Inflammatory macrophage (primary cell): ENCODE measurements at places on chromosomes 3 and 15.
A peak's percentile ranks its signal among the peaks of the same experiment; 100 is the strongest.

DNA sequence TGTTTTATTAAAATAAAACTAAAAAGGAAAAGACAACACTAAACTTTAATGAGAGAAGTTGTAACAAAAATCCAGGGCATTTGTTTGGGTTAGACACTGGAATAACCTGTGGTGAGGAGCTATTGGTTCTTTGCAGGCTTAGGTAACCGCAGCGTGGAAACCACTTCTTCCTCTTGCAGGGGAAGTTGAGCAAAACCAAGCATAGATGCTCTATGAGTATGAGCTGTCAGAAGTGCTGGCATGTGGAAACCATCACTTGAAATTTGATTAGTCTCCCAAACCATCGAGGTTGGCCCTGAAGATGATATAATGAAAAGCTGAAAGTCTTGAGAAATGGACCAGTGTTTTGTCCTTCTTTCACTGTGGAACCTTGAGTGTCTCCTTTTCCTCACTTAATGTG, 127.1 kb upstream of the RBMS3 start:
- no peak for DNase-seq

DNA sequence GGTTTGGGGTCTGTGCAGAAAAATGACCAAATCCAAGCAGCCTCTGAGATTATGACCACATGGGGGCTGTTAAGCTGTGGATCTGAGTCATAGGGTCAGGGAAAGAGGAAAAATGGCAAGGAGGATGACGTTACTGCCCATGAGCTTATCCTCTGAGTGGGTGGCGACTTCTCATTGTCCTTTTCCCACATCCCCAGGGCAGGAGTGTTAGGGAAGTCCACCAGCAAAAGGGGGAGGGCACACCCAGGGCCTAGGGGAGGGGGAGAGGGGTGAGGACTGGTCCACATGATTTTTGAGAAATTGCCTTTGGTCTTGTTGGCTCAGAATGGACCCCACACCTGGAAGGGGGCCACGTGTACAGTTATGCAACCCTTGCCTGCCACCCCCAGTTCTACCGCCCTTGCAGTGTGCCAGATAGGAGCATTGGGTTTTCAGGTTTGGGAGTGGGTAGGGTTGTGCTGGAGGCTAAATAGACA, 2.6 kb downstream of the CD276 start:
- DNase-seq: peak; percentile 92

DNA sequence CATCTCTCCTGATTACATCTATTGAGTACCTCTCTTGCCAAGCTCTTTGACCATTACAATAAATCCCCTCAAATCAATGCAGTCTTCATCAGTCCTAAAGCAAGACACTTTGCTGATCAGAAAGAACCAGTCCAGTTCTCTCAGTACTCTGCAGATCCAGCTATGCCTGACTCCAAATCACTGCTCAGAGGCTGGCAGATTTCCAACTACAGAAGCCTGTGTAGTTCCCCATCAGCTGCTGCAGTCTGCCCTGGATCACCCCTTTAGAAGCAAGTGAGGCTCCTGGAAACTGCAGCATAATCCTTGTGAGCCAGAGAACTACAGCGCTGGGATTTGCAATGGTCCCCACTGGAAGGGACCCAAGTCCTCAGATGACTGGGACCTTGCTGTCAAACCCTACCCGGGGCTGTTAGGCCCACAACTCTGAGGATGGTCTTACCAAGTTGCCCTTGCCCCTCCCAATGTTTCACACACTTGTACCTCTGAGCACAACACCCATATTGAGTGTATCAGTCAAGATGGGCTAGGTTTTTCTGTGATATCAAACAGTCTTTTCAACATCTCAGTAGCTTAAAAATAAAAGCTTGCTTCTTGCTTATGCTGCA, 81.9 kb upstream of the TOPAZ1 start:
- no peak for DNase-seq

DNA sequence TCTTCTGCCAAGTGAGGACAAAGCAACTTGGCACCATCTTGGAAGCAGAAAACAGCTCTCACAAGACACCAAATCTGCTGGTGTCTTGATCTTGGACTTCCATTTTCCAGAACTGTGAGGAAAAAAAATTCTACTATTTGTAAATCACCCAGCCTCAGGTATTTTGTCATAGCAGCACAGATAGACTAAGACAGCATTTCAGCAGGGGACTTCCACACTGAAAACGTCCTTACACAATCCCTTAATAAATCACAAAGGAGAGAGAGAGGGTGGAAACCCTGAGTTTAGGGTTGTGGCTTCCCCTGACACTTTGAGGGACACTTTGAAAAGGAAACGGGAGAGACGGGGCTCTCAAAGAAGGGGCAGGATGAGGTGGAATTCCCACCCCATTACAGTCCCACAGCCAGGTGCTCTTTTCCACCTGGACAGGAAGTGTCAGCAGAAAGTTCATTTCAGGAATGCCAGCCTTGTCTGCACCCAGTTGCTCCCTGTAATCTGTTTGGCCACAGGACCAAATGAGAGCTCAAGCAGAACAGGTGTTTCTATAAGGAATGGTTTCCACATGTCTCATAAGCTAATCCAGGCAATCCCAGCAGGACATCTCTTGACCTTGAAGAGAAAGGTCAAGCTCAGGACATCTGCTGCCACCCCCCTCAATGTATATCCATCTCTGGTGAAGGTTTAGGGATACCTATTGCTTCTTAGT, 51.3 kb downstream of the MYLK start:
- no peak for DNase-seq

GRCh38 chr3:11140030-11140712, 14.1 kb upstream of the HRH1 start:
- DNase-seq: peak; percentile 73

DNA sequence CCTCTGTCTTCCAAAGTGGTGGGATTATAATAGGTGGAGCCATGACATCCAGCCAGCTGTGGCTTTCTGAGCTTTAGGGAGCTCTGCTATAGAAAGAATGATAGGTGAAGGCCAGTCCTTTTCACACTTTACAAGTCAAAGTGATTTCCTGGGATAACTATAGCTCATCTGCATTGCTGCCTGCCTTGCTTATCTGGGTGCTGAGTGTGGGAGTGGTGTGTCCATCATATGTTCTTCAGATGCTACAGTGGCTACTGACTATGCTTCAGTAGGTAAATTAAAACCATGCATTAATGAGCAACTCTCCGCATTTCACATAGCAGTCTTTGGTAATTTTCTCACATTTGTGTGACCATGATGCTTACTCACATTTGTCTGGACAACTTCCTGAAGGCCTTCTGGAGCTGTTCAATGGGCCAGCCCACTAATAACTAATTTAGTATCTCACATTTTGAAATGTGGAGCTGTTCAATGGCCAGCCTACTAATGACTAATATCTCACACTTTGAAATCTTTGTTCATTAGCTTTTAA, 23.4 kb downstream of the RHOA start:
- peak; percentile 26 for DNase-seq

DNA sequence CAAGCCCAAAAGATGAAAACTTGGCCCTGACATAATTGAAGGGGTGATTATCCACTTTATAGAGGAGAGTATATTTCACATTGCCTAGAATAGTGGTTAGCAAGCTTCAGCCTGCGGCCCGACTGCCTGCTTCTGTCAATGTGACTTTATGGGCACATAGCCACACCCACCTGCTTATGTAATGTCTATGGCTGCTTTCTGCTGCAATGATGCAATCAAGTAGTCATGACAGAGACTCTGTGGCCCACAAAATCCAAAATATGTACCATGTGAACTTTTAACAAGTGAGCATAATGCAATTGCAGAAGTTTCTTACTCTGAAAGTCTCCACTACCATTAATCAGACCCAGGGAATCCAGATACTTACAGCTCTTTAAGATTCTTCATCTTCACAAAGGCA, 103.1 kb downstream of the LRIG1 start:
- peak; percentile 72 for DNase-seq
